Activated T-cell treated with anti-CD3 and anti-CD28 coated beads, Interleukin-2, amount 50 U/mL, for 4 hours (primary cell): ENCODE measurements at places on chromosomes 1 and 21.

DNA sequence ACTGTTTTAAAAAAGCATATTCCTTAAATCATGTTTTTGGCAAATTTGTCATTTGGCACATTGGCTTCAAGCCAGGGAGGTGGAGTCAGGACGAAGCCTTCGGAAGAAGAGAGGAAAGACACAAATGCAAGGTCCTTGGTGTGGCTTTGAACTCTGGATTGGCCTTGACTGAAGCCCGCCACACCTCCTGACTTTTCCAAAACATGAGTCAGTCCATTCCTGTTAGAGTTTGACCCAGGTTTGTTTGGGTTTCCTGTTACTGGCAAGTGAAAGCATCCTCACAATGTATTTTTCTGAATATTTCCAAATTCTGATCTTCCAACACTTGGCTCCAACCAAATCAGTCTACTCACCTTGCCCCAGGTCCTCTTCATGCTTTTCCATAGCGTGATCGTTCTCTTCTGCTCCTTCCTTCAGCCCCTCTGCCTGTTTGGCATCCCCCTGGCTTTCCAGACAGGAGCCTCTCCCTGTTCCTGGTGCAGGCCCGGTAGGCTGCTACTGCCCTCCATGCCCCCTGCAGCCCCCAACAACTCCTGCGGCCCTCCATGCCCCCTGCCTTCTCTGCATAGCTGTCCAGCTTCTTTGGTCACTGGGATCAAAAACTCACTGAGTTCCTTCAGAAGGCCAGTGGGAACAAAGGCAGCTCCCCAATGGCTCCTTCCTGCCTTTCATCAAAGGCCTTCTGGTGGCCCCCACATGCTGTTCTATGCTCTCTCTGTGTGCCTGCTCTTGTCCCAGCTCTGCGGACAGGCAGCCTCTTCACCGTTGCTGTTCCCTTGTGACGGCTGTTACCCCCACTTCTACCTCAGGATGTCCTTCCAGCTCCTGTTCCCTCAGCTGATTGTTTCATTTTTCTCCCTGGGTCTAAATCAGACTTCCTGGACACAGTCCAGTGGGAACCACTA is 30.4 kb upstream of the SLC30A1 start:
- DNase-seq, result no peak

DNA sequence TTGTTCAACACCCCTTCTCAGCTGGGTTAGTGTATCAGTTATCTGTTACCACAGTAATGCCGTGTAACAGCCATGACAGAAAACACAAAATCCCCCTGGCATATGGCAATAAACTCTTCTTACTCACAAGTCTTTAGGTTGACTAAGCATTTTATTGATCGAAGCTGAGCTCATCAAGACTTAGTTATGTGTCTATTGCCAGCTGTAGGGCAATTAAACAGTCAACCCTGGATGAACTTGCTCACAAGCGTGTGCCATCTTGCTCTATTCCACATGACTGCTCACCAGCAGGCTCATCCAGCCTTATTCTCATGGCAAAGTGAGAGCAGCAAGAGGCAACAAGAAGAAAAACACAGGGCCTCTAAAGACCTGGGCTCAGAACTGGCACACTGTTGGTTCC is 333.8 kb upstream of the PTBP2 start:
- no peak for DNase-seq

GRCh38 chr1:9039761-9040658 is 13.8 kb upstream of the SLC2A7 start:
- no peak for DNase-seq

GRCh38 chr1:197029749-197030148 is 37.3 kb downstream of the F13B start:
- DNase-seq, result no peak

- no peak for DNase-seq
Observed at GRCh38 chr1:110816945-110817344, 56.0 kb upstream of the CD53 start.
